ENCODE measurements at places on chromosomes 5 and 9. TPM values are rescaled to one million over a fixed set of nuclear protein-coding genes. Genes with fewer than 3 reads are reported as not detected.

GDA gene
- total RNA-seq, result 0.97 TPM

EPB41L4B gene
- total RNA-seq, result 11.1 TPM

GARIN3 gene
- not detected for total RNA-seq

TXNDC8 gene
- not detected for total RNA-seq

SLC36A3 gene
- total RNA-seq, result not detected

MPDZ gene
- 12.5 TPM for total RNA-seq

IL3 gene
- not detected for total RNA-seq

TEX48 gene
- not detected for total RNA-seq

GABRB2 gene
- not detected for total RNA-seq

LRRC19 gene
- not detected for total RNA-seq

CARD9 gene
- 0.95 TPM for total RNA-seq

HAVCR2 gene
- 0.87 TPM for total RNA-seq

PCDHB16 gene
- total RNA-seq, result 0.30 TPM

TMEM215 gene
- total RNA-seq, result not detected

BAAT gene
- 0.43 TPM for total RNA-seq

FOXD4L3 gene
- 0.08 TPM for total RNA-seq

AKNA gene
- 4.4 TPM for total RNA-seq
